Stomach (tissue), 19 donors: ENCODE measurements at places on chromosomes 16 and 17. TPM values are rescaled to one million over a fixed set of nuclear protein-coding genes. Genes with fewer than 3 reads are reported as not detected.
A peak's percentile ranks its signal among the peaks of the same experiment; 100 is the strongest.

- peak; percentile 79 for DNase-seq
Observed at GRCh38 chr17:298791-299450, 53.7 kb downstream of the RPH3AL start.

DNA sequence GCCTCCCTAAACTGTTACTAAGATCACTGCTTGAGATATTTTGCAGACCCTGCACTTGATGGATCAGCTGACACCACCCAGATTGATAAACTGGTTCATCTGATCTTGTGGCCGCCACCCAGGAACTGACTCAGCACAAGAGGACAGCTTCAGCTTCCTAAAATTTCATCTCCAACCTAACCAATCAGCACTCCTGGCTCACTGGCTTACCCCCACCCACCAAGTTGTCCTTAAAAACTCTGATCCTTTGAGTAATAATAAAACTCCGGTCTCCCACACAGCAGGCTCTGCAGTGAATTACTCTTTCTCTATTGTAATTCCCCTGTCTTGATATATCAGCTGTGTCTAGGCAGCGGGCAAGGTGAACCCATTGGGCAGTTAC is 174.8 kb downstream of the UTP18 start:
- no peak for DNase-seq

The GPR142 gene
- not detected for polyA plus RNA-seq

DNA sequence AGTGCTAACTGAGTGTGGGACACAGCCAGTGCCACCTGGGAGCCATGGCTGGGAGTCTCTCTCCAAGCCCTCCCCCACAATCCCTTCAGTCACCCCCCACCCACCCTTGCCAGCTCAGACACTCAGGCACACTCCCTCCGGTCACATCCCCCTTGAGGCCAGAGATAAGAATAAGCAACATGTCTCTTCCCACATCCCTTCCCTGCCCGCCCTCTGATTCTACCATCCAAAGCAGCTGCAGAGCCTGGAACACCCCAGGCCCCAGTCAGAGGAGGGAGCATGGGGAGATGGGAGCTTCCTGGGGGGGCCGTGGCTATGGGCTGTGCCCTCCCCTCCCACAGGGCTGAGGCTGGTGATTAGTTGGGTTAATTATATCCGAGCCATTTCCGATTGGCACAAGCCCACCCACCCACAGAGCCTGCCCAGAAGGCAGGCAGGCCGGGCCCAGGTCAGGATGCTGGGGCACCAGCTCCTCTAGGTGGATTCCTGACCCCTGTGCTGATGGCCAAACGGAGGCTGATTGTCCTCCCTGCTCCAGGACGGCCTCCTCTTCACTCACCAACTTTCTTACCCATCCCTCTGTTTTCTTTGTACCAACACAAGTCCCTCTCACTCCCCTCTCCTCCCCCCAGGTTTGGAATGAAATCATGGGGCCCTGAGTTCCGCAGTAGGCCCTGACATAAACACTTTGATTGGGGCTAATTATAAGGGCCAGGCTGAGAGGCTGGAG is 28.6 kb upstream of the MEIOC start:
- no peak for DNase-seq

The OSGIN1 gene
- 10.5 TPM for polyA plus RNA-seq

The DPEP3 gene
- not detected for polyA plus RNA-seq

DNA sequence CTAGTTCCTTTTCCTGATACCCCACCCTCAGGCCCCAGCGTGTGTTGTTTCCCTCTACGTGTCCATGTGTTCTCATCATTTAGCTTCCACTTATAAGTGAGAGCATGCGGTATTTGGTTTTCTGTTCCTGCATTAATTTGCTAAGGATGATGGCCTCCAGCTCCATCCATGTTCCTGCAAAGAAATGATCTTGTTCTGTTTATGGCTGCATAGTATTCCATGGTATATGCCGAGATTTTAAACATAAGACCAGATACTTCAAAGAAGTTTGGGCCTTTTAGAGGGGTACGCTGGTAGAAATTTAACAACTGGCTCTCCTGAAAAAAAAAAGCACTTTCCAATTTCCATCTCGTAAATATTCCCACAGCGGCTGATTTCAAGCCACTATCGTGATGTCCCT is 59.8 kb downstream of the IRF8 start:
- DNase-seq, result no peak

DNA sequence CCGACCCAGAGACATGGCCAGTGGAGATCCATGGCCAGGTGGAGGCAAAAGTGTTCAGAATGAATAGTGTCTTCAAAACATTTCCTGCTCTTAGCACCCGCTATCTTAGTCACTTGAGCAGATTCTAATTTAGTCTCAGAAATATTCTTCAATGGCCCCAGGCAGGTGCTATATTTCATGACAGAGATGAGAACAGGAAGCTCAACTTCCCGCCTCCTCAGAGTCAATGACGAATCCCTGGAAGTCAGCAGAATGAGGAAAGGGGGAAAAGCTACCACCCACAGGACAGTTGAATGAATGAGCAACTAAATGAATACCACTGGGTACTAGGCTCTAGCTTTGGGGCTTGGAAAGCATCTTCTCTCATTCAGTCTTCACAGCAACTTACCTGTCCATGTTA is 147.2 kb downstream of the ASIC2 start:
- DNase-seq, result no peak

The FOXN1 gene
- polyA plus RNA-seq, result not detected

DNA sequence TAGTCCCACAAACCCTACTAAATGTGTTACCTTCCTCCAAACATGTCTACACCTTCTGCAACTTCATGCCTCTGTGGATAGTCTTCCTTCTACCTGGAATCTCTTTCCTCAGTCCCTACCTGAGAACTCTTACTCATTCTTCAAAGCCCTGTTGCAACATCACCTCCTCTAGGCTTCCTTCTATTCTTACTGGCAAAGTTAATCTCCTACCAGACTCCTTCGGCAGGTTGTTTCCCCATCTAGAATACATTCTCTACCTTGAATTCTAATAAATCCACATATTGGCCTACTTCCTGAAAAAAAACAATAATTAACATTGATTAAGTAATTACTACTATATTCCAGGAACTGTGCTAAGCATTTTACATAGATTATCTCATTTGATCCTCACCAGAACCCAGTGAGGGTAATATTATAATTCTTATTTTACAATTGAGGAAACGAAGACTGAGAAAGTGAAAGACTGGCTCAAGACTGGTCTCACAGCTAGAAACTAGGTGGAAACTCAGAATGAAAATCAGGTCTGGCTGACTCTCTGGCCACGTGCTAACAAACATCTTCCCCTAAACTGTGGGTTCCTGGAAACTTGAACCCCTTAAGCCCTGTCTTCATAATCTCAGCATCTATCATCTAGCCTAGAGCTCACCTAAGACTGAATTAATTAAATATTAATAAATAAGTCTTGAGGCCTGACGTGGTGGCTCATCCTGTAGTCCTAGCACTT is 4.6 kb upstream of the STAT3 start:
- no peak for DNase-seq

The TBC1D16 gene
- polyA plus RNA-seq, result 17.1 TPM

The KRT33A gene
- polyA plus RNA-seq, result not detected

GRCh38 chr16:23729503-23730424 is 16.7 kb upstream of the ERN2 start:
- peak; percentile 58 for DNase-seq

DNA sequence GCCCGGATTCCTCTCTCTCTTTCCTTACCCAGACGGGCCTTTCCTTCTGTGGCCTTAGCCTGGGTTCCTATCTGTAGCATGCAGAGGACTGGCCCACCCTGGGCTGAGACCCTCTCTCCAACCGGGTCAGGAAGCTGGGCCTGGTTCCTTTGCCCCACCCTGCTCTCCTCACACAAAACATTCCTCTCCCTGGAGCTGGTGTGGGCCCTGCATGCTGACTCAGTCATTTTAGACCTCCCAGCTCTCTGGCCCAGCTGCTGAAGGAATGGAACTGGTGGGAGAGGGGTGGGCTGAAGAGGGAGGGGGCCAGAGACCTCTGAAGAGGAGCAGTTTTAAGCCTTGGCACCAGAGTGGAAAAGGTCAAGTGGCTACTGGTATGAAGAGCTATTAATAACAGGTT is 957 bp downstream of the MYL4 start:
- DNase-seq, result no peak

- DNase-seq, result peak; percentile 23
Observed at GRCh38 chr16:11032000-11032921, 87.9 kb downstream of the CLEC16A start.
